ENCODE measurements at places on chromosomes 16 and 17.
A peak's percentile ranks its signal among the peaks of the same experiment; 100 is the strongest.

- DNase-seq: no peak
Observed at GRCh38 chr16:14232106-14232864, 161.2 kb downstream of the MRTFB start.

- DNase-seq: peak; percentile 95
Observed at GRCh38 chr17:17220529-17220928, 14.4 kb upstream of the PLD6 start.

DNA sequence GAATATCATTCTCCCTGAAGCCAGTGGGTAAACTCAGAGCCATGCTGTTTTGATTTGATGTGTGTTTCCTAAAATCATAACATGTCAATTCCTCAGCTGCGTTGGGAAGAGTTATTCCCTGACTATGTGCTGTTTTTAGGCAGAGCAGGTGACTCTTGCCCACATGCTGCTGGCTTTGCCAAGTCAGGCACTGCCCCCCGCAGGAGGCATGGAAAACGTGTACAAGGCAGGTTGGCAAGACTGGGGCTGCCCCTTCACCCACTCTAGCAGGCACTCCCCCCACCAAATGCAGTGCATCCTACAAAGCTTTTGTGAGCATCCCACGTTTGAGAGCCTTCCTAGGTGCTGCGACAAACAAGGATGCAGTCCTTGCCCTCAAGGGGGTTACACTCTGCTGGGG lies 38.3 kb upstream of the NAT9 start:
- DNase-seq: no peak

DNA sequence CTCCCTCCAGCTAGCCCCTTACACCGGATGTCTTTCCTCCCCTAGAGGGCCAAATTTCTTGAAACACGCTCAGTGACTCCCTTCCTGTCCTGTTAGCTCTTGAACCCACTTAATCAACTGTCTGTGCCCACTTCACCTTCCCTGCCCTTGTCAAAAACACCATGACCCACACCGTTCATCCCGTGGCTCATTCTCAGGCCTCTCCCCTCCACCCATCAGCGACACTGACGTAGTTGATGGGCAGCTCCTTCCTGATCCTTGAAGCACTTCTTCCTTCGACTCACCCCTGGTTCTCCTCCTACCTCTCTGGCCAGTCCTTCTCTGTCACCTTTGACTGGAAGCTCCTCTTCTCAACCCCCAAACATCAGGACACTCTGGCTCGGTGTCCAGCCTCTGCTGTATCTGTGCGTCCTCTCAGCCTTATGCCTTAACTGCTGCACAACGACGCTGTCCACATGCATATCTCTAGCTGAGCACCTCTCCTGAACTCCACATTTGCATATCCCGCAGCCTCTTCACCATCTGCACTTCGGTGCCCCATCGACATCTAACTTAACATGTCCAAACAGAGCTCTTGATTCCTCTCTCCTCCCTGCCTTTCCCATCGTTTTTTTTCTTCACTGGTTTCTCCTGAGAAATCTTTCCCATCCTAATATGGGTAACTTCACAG lies 39.3 kb upstream of the CCDC182 start:
- DNase-seq: no peak

DNA sequence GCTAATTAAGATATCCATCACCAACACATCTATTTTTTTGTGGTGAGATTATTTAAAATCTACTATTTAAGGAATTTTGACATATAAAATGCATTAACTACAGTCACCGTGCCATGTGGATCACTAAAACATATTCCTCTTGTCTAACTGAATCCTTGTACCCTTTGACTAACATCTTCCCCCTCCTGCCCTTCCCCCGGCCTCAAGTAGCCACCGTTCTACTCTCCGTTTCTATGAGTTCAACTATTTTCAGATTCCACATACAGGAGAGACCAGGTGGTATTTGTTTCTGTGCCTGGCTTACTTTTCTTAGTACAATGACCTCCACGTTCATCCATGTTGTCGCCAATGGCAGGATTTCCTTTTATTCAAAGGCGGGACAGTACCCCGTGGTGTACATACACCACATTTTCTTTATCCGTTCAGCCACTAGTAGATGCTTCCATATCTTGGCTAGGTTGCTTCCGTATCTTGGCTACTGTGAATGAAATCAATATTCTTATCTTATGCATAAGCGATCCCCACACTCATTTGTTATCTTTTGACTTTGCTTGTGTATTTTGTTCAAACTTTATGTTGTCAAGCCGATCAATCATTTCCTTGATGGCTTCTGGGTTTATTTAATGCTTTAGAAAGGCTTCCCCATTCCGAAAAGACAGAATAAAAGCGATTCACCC lies 134.7 kb downstream of the KCNJ12 start:
- DNase-seq: no peak

DNA sequence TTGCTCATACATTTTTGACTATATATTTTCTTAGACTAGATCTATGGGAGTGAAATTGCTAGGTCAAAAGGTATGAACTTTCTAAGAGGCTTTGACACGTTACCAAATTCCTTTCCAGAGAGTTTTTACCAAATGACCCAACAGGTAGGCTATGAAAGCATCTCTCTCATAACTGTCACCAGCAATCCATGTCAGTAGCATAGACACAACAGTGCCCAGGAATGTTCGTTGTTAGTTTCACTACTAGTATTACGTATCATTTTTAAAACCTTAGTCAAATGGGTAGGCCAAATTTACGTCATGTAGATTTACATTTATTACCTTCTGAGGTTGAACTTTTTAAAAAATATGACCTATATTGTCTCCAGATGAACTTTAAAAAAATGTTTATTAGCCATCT lies 66.8 kb downstream of the MARCHF10 start:
- no peak for DNase-seq

DNA sequence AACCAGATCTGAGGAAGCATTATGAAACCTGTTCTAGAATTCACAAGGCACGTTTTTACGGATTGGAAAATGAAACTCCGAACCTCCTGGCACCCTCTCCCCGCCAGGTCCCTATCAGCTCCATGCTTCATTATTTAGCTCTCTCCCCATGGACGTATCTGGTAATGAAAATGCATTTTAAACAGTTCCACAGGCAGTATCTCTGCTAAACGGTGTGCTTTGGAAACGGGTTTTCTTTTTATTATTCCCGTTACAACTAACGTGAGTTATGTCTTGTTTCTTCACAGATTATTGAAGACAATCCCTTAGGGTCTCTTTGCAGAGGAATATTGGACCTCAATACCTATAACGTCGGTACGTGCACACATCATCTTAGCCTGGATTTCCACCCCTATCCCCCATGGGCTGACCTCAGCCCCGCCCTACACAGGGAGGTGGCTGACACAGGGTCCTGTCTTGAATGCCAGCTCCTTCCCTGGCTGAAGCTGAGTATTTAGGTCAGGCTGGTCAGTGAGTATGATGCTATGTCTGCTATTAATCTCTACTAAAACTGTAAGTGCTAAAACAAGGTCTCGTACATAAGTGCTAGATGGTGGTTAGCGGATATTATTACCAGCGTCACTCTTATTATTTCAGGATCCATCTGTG lies 82.9 kb downstream of the SDR42E1 start:
- DNase-seq: no peak

- no peak for DNase-seq
Observed at GRCh38 chr17:79044462-79044861, 20.5 kb downstream of the C1QTNF1 start.

GRCh38 chr16:269061-269796 lies 6.5 kb downstream of the RGS11 start:
- DNase-seq: no peak

DNA sequence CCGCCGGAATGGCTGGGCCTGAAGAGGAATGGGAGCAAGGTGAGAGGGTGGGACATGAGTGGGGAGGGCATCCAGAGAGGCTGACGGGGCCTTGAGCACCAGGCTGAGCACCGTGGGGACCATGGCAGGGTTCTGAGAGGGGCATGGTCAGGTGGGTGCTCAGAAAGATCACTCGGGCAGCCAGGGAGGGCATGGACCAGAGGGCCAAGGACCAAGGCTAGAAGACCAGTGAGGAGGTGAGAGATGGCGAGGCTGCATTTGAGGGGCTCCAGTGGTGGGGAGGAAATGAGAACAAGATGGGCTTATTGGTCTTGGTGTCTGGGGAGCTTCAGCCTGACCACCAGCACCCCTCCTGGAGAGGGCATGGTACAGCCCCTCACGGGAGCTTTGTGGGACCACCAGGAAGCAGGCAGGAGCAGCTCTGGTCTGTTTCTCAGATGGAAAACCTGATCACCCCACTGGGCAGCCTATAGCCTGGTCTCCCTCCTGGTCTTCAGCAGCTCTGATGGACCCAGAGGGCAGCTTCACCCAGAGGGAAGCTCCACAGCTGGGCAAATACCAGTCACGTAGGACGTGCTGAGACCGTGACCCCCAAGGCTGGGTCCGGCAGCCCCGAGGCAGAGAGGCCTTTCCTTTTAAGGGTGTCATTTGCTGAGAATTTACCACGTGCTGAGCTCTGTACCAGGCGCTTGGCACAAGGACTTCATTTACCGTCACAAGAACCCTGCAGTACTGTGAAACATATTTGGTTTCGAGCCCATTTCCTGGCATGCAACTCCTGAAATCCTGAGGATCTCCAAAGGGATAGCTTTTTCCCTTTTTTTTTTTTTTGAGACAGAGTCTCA lies 11.4 kb upstream of the NCBP3 start:
- no peak for DNase-seq

- no peak for DNase-seq
Observed at GRCh38 chr16:740459-740763, 386 bp downstream of the CIAO3 start.
